OCI-LY7 (cell line): ENCODE measurements at places on chromosomes 3 and 15. TPM values are rescaled to one million over a fixed set of nuclear protein-coding genes. Genes with fewer than 3 reads are reported as not detected.

SNX33 gene
- 0.31 and 0.38 TPM in 2 replicates for total RNA-seq

DUOXA2 gene
- total RNA-seq: not detected in 2 replicates

SAMD7 gene
- 0.93 and 0.96 TPM in 2 replicates for total RNA-seq

ABI3BP gene
- total RNA-seq: not detected in 2 replicates

GPR176 gene
- not detected in 2 replicates for total RNA-seq
